ENCODE measurements at places on chromosomes 6 and 20.

DNA sequence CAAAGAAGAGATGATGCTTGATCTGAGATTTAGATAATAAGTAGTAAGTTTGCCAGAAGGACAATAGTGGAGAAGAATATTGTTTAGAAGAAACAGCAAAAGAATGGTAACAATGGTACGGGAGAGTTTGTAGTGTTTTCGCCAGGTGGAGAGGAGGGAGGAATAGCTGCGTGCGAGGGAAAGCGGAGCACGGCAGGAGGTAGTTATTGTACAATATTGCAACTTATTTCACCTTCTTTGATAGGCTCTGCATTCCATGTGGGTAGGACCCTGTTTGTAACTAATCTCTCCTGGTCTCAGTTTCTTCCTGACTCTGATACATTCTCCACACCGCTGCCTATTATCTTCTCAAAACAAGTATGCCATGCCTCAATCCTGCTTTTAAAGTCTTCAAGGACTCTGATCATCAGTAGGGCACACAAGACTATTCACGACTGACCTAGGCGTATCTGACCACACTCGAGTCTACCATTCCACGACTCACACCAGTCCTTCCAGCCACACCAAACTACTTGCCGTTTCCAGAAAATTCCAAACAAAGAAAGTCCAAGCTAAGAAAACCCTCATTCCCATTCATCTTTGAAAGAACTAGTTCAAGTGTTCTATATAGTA lies 1.1 kb downstream of the PPIL4 start:
- DNase-seq: no peak

GRCh38 chr6:139577124-139577762 lies 202.8 kb upstream of the CITED2 start:
- DNase-seq: no peak

DNA sequence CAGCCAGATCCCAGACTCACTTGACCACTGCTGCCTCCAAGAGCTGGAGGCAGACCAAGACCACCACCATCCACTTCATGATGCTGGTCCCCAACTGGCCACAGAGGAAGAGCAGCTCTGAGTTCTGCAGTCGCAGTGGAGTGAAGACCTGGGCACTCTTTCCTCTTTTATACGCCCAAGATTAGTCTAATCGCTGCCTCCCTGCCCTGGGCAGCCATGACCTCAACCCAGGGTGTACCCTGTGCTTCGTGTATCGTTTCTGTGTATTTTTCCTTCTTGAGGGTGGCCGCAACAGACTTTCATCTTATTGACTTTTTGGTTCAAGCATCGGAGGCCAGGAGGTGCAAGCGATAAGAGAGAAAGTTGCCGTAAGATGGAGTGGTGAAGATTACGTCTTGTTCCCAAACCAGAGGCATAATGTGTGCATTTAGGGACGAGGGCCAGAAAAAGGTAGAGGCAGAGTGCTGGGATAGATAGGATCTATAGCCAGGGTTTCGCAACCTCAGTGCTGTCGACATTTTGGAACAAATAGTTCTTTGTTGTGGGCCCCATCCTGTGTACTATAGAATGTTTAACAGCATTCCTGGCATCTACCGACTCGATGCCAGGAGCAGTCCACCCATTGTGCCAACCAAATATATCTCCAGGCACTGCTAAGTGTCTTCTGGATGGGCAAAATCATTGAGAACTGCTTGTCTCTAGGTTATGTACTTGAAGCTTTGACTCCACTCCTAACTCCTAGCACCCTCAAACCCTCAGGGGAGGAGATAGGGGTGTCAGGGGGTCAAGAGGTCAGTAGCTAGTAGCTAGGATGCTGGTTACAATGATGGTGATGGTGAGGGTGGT lies at the start of gene PGC:
Gene PGC (minus strand): TSS at position 142 of the 846 bp plus-strand sequence. CDS start 63 bp downstream, at position 79.
- no peak for DNase-seq

GRCh38 chr6:129104131-129104530 lies 221.2 kb downstream of the LAMA2 start:
- no peak for DNase-seq

- DNase-seq: no peak
Measured at GRCh38 chr6:12543953-12544352, 172.6 kb upstream of the PHACTR1 start.

- no peak for DNase-seq
Measured at GRCh38 chr20:47691625-47692024, 93.7 kb downstream of the SULF2 start.

GRCh38 chr6:38517005-38517404 lies 122.7 kb downstream of the BTBD9 start:
- no peak for DNase-seq

- DNase-seq: no peak
Measured at GRCh38 chr20:59525500-59526241, 78.7 kb upstream of the PHACTR3 start.

GRCh38 chr20:59102841-59103299 lies 60.3 kb upstream of the PRELID3B start:
- no peak for DNase-seq

DNA sequence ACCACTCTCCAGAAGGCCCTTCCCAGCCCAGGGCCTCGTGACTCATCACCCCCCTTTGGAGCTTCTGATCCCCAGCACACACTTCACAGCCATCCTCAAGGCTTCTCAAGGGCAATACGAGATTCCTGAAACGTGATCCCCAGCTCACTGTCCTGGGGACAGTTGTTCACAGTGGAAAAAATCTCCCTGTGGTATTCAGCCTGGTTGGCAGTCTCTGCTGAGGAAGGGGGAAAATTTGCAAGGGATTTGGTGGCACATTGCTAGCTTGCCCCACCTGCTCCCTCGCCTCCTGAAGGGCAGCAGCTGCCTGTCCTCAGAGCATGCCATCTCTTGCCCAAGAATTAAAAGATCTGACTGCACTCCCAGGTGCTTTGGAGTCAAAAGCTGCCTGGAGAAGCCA lies 20.7 kb upstream of the PKHD1 start:
- DNase-seq: no peak

- no peak for DNase-seq
Measured at GRCh38 chr6:89591745-89592144, 46.8 kb downstream of the LYRM2 start.

Data from stimulated activated CD8-positive, alpha-beta memory T cell treated with anti-CD3 and anti-CD28 coated beads, Interleukin-7, amount 100 ng/mL, for 1 hour (primary cell).